Brain microvascular endothelial cell (primary cell): ENCODE measurements at places on chromosomes 4 and X.

DNA sequence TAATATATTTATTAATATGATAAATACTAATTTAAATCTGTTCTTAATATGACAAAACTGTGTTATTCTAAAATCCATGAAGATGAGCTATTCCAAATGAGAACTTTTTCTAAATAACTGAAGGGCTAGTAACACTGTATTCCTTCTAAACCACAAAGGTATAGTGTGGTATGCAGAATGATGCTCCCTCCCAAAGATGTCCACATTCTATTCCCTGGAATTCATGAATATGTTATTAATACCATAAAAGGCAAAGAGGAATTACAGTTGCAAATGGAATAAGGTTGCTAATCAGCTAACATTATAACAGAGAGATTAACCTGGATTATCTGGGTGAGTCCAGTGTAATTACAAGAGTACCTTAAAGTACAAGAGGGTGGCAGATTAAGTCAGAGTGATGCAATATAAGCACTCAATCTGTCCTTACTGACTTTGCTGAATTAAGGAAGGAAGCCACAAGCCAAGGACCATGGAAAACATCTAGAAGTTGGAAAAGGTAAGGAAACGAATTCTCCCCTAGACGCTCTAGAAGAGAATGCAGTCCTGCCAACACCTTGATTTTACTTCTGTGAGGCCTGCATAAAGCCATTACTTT is 20.7 kb upstream of the MAB21L2 start:
- no peak for DNase-seq

- DNase-seq: no peak
Observed at GRCh38 chrX:139596068-139596467, 65.5 kb downstream of the F9 start.

DNA sequence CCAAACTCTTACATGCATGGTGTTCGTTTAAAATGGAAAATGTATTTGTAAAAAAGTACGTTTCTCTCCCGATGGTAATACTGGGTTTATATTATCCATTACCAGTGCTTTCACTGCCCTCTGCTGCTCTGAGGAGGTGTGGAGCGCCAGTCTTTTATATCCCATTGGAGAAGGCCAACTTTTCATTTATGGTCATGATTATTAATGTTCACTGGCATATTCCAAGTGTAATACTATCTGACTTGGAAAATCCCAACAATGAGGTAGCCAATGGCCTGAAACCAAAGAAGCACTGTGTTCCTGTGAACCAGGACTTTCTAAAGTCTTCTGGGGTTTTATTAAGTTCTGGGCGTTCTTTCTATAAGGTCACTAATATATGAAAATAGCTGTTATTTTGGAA is 80.7 kb downstream of the SYNPO2 start:
- peak; percentile 70 for DNase-seq

- DNase-seq: no peak
Observed at GRCh38 chr4:130143656-130144055, 1047.7 kb downstream of the C4orf33 start.

DNA sequence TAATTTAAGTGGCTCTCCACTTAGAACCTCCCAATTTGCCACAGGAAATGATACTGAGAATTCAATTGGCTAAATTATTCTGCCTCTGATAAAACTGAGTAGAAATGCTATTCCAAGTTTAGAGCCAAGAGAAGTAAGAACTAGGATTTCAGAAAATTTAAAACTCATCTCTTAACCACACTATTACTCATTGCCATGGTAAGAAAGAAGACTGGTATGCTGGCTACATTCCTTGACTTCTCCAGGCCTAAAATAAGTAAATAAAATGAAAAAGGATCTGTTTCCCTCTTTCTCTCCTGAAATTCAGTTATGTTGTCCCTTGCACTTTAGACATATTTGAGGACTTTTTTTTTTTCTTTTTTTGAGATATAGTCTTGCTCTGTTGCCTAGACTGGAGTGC is 23.3 kb downstream of the ZNF280C start:
- DNase-seq: no peak

DNA sequence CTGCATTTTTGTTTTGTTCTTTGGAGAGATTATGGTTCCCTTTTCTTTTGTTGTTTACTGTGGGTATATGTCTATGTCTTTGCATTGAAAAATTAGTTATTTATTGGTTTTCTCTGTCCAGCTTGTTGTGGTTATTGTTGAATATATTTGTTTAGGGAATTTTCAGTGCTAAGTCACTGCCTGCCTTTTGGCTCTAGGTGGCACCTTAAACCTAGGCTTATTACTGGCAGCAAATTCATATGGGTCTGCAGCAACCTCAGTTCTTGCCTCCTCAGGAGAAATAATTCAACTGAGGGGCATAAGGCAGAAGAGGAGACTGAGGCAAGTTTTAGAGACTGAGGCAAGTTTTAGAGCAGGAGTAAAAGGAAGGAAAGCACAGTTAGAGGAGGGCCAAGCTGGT is 1157.3 kb upstream of the AGA start:
- DNase-seq: no peak

DNA sequence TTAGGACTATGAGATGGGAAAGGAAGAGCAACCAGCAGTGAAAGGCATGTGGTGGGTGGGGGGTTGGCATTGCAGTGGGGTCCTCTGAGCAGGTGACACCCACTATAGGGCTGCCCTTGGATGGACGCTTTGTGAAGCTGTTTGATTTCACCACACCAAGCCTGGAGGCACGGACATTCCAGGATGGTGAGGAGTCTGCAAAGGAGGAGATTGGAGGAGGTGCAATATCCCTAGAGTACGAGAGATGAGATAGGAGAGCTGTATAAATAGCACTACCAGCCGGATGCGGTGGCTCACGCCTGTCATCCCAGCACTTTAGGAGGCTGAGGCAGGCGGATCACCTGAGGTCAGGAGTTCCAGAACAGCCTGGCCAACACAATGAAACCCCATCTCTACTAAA is 42.3 kb downstream of the SHOX start:
- no peak for DNase-seq

- DNase-seq: peak; percentile 99
Observed at GRCh38 chr4:24924309-24924781, 11.5 kb upstream of the CCDC149 start.

DNA sequence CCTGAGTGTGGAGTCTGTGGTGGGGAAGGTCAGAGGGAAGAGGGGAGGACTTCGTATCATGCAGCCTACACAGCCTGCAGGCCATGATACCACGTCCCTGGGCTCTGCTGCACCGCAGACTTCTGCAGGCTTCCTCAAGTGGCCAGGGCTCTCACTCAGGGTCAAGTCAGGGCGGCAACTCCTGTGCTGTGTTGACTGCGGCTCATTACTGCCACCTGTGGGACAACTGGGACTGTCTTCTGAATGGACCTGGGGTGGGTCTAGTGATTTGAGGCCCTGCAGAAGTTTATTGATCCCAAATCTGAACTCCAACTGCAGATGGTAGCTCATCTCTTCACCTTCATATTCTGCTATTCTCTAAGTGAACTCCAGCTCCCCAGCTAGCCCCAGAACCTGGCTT is 167.1 kb downstream of the NSUN7 start:
- no peak for DNase-seq

DNA sequence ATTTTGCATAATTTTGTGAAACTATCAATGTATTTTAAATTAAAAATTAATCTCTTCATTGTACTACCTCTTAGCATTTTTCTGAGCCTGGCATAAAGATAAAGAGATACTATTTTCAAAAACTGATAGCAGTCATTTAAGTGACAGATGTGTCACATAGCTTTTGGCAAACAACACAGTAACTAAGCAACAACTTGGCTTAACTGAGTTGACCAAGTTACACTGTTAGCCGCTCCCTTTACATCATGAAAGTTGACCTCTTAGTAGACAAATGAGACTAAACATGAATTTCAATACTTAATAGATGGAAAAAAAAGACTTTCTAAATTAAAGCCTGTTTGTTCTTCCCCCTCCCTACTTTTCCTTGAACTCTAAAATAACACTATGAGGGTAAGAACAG is 62.0 kb downstream of the ATP8A1 start:
- no peak for DNase-seq

DNA sequence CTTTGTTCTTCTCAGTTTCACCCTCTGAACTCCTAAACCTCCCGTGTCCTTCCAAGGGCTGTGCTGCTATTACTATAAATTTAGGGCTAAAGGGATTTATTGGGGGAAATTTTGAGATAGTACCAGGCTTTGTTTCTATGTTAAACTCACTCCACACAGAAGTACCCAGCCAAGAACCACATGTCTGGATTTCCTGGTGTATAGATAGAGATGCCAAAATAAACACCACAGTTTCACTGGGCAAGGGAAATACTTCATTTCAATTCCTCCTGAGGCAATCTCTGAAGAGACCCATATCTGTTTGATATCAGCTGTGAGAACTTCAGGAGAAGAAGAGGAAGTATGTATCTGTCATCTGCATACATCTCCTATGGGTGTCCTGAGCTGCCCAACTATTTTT is 21.7 kb upstream of the CLNK start:
- DNase-seq: no peak

- no peak for DNase-seq
Observed at GRCh38 chrX:3712870-3713224, 602 bp downstream of the PRKX start.

DNA sequence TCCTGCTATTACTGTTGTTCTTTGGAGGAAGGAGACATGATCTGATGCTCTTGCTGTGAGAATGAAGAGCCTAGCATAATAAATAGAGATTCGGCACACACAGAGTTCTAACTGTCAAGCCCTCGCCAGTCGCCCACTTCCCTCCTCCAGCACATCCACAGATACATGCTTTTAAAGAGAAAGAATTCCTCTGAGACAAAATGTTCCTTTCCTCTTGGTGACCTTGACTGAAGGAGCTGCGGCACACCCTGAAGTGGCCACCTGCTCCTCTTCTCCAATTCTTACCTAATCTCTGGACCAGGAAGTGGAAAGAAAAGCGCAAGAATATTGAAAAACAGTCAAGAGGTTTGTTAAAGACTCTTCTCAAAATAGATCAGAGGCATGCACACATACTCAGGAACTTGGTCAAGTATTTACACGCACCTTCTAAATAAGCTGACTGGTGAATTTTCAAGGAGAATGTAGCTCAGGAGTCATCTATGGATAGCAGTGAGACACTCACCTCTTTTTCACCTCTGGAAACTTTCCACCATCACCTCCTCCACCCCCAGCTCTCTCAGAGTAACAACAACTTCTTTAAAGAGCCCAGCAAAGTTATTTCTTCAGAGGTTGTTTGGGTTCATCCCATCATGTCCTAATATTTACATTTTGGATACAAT is 95.4 kb downstream of the PARM1 start:
- DNase-seq: no peak

- peak; percentile 78 for DNase-seq
Observed at GRCh38 chr4:153114771-153115321, 89.4 kb upstream of the TRIM2 start.

- no peak for DNase-seq
Observed at GRCh38 chr4:69833251-69833650, 26.7 kb downstream of the SULT1E1 start.

DNA sequence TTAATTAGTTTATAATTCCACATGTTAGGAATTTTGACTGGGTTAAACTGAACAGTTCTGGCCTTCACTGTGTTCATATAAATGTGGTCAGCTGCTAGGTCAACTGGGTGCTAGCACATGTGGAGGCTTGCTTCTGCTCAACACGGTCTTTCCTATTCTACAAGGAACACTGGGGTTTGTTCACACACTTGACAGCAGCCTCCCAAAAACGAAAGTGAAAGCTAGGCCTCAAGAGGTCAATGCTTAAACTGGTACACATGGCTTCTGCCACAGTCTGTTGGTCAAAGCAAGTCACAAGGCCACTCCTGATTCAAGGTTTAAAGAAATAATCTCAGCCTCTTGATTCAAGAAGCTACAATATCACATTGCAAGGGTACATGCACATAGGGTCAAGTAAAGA is 126.5 kb downstream of the QDPR start:
- peak; percentile 40 for DNase-seq

GRCh38 chr4:153531000-153531358 is 64.8 kb downstream of the TMEM131L start:
- DNase-seq: no peak

DNA sequence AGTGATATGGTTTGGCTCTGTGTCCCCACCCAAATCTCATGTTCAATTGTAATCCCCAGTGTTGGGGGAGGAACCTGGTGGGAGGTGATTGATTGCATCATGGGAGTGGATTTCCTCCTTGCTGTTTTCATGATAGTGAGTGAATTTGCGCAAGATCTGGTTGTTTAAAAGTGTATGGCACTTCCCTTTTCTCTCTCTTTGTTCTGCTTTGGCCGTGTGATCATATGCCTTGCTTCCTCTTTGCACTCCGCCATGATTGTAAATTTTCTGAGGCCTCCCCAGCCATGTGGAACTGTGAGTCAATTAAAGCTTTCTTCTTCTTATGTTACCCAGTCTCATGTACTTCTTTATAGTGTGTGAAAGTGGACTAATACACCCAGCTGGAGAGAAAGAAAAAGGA is 113.0 kb upstream of the AADAT start:
- no peak for DNase-seq

- no peak for DNase-seq
Observed at GRCh38 chrX:115350711-115351381, 61.3 kb downstream of the LUZP4 start.

DNA sequence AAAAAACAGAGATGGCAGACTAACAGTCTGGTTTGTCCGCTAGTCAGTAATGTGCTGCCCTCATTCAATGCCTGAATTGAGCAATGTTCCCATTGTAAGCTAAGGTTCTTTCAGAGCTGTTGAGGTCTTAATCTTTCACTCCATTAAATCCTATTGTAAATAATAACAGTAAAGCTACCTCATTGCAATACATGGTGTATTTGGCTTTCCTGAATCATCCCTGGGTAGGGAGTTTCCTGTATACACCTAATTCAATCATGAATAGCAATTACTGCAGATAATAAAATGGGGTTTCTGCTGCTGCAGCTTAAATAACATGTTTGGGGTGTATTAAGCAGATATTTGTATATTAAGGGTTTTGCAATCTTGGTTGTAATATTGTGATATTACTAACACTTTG is 1100.2 kb upstream of the INTU start:
- no peak for DNase-seq

DNA sequence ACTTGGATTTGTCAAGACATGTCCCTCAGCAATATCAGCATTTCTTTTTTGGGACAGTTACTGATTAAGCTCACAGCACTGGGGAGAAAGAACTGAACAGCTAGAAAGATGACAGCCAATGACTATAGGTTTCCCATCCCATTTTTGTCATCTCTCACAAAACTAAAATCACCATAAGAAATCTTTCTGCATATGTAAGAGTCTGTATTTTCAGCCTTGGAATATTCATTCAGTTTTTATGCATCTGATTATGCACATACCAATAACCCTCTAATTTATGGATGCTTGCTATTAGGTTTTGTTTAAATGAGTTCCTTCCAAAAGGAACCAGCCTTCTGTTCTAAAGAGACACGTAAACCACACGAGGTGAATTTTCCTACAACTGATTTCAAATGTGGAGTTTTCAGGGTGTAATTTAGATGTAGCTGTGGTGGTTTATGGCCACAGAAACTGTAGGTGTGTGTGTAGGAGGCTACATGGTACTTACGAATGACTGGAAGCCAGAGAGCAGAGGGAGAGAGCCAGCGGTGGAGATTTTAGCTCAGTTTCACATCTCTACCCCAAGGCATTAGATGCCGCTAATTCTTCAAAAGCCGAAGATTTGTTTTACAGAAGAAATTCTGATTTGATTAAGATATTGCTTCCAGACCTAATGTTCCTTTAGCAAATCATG is 55.3 kb downstream of the AFF2 start:
- DNase-seq: no peak

GRCh38 chr4:169658975-169659715 is 38.8 kb downstream of the CLCN3 start:
- no peak for DNase-seq

GRCh38 chr4:11503166-11503565 is 74.5 kb upstream of the HS3ST1 start:
- DNase-seq: no peak

GRCh38 chr4:9762823-9763475 is 18.5 kb upstream of the DRD5 start:
- DNase-seq: peak; percentile 62
